Fibroblast of skin of left biceps (primary cell): ENCODE measurements at places on chromosomes 5 and 9.
A peak's percentile ranks its signal among the peaks of the same experiment; 100 is the strongest.

DNA sequence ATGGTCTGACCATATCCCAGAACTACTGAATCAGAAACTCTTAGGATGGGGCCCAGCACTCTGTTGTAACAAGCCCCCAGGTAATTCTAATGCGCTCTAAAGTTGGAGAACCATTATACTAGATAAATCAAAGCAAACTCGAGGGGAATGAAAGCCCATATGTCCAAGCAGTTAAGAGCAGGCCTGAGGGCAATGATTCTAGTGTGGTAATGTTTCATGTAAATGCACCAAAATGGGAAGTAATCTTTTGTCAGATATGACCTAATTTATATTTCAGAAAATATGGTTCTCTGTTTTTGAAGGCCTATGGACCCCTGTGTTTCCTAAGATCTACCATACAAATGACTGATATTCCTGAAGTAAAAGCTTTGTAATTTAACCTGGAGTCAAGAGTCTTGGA is 108.0 kb upstream of the PTGER4 start:
- no peak for DNase-seq

- DNase-seq: no peak
Observed at GRCh38 chr5:135223404-135223803, 175.6 kb downstream of the MACROH2A1 start.

- DNase-seq: no peak
Observed at GRCh38 chr5:10157085-10157669, 92.5 kb downstream of the ATPSCKMT start.

GRCh38 chr5:165457859-165458481 is 1952.6 kb downstream of the MAT2B start:
- peak; percentile 4 for DNase-seq

- peak; percentile 30 for DNase-seq
Observed at GRCh38 chr5:174503461-174504265, 220.7 kb upstream of the MSX2 start.
